ENCODE measurements at places on chromosomes 11 and 22.
A peak's percentile ranks its signal among the peaks of the same experiment; 100 is the strongest.

DNA sequence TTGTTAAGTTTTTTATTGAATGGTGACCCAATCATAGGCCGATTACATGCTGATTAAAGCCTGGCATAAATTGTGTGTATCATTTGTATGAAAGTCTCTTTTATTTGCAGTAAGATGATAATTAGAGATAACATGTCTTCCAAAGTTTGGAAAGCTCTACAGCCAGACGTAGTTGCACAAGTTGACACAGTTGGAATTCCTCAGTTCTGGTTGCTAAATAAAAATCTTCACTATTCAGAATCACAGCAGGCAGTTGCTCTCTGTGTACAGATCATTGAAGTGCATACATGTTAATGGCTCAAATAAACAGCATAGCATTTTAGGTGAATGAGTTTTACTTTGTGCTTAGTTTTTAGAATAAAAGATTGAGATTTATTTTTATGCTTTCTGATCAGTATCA lies 69.5 kb downstream of the ARHGAP42 start:
- DNase-seq = no peak

DNA sequence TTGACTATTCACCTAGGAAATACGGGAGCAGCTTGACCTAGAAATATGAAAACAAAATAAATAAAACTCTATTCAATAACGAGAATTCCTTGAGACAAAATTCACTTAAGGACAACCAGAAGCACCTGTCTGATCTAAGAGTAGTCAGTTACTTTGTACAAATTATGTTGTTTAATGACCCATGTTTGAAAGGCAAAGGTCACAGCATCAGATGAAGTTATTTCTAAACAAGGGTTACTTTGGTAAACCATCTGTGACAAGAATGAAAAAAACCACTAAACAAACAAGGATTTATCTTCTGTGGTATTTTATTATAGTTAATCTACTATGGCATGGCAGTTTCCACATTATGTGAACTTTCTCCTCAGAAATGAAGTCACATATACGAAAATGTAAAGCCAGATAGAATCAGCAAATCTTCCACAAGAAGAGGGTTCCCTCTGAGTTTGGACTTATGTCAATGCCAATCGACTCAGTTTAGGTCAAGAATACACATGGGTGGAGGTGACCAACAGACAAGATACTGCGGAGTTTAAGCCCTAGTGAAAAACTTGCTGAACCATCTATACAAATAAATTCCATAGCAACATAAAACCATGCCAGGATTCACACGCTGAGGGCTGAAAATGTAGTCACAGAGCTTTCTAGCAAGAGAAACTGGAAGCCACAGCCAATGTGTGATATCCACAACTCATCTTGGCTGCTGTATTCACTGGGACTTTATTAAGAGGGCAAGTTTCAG lies 53.4 kb downstream of the NCAPD3 start:
- DNase-seq = no peak

- DNase-seq = no peak
Measured at GRCh38 chr11:24859801-24860300, 363.0 kb downstream of the LUZP2 start.

- DNase-seq = no peak
Measured at GRCh38 chr11:62413060-62413696, 5.7 kb upstream of the SCGB1A1 start.

DNA sequence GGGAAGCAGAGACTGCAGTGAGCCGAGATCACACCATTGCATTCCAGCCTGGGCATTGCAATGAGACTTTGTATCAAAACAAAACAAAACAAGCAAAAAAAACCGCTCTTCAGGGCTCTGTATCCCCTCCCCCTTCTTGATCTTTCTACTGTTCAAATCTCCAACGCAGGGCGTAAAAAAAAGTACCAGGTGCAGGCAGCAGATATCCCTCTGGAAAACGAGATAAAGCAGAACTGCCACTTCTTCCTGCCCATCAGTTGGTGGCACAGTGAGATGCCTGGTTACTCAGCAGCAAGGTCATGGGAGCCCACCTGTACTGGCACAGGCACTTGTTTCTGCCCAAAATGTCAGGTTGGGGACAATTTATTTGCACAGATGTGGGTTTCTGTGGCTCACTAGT lies 11.2 kb downstream of the CCS start:
- DNase-seq = no peak

GRCh38 chr11:115180272-115180671 lies 323.9 kb downstream of the CADM1 start:
- DNase-seq = peak; percentile 47

DNA sequence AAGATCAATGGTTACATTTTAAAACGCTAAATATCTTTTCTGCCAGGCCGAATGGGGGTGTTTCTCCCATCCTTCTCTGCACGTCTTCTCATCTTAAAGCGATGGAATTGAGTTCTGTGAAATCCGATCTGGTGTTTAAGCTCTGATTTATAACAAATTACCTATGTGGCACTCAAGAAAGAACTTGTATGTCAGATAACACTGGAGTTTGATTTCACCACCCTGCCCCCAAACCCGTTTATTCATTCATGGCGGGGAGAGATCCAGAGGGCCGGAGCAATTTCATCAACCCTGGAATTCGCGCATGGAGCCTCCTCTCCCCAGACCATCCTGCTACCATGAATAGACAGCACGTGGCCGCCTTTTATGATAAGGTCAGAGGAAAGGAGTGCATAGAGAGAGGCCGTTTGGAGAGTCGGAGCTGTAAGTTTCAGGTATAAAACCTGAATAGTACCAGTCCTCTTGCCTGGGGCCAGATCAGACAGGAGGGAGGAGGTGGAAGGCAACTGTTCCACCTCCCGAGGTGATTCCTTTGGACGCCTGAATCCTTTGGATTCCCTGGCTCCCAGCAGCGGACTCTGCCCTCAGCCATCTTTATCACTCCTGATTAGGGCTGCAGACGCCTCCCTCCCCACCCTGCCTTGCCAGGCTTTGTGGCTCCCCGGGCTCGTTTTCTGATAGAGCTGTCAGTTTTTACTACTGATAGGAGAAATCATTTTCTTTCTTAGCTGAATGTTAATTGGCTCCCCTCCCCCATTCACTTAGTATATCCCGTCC lies 27.3 kb upstream of the NFAM1 start:
- no peak for DNase-seq

- DNase-seq = no peak
Measured at GRCh38 chr22:30600921-30601320, 6.1 kb upstream of the TCN2 start.

GRCh38 chr22:33842006-33842354 lies 78.3 kb downstream of the LARGE1 start:
- no peak for DNase-seq

DNA sequence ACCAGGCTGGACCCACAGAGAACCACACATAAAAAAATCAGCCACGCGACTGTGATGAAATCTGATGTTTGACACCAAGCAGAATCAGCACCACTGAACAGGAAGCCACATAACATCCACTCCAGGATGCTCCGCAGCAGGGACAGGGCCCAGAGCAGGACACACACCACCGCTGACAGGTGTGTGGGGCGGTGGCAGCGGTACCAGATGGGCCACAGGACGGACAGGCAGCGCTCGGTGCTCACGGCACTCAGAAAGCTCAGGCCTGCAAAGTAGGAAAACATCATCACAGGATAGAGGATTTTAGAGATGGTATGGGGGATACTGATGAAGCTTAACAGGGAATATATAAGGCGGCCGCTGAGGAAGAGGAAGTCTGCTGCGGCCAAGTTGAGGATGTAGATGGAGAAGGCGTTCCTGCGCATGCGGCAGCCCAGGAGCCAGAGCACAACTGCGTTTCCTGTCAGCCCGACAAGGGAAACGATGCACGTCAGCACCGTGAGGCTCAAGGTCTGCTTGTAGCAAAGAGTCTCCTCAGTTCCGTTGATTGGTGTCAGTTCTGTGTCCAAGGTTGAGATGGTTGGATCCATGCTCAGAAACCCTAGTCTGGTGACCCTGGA lies 4.9 kb downstream of the MRGPRX1 start:
- DNase-seq = no peak

DNA sequence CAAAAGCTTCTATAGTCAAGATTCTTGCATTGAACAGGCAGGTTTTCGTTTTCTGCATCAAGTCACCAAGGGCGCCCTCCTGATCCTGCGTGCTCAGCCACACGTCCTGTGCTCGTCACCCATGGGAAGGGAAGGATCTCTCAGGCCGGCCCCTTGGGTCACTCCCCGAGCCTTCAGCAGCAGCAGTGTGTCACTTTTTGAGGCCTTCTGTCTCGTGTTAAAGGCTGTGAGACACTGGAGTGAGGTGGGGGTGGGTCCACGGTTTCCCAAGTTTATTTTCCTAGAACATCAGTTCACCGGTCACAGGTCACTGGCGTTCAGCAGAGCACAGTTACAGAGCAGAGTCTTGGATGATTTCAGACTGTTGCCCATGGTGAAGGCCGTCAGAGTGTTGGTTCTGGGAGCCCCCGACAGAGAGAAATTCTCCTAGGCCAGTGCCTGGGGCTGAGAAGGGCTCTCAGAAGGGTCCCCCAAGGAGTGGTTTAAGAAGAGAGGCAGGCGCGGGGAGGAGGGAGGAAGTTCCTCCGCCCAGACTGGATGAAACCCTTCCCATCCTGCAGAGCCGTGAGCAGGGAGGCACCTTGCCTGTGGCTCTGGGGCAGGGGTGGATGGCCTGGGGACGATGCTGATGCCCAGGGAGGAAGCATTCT lies 13.5 kb upstream of the ADORA2A start:
- no peak for DNase-seq

DNA sequence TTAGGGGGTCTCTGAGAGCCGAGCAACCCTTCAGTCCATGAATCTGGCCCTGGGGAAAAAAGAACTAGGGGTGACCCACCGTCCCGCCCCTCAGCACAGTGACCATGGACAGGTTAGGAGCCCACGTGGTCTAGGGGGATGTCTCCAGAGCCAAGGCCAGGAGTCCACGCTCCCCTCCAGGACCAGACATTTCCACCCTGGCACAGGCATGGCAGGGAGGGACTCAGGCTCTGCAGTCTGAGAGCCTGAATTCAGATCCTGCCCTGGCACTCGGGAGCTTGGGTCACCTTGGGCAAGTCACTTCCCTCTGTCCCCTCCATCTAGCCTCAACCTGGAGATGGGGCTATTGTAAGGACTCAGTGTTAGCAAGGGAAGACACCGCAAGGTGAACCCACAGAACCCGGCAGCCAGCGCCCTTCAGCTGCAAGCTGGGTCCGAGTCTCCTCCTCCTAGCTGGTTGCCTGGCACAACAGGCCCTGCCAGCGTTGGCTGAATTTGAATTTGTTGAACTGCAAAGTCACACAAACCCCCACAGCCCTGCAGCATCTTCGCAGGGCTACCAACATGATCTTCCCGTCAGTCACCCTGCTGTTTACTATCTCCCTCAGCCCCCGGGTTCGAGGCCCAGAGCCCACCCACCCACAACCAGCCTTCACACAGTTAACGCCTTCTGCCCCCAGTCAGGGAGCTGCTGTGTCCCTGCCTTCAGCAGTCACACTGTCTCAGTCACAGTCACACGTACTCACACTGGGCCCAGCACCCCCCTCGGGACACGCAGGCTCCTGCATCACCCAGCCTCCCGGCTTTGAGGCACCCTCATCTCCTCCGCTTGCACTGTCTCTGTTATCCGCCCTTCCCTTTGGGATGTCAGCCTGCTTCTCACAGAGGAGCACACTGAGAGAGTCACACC lies 603 bp upstream of the PDGFB start:
- DNase-seq = peak; percentile 65

- DNase-seq = no peak
Measured at GRCh38 chr11:124762624-124763155, 600 bp upstream of the ESAM start.

GRCh38 chr11:2248242-2248641 lies 22.1 kb downstream of the ASCL2 start:
- DNase-seq = no peak

GRCh38 chr11:2796508-2797113 lies 89.0 kb downstream of the CDKN1C start:
- no peak for DNase-seq

DNA sequence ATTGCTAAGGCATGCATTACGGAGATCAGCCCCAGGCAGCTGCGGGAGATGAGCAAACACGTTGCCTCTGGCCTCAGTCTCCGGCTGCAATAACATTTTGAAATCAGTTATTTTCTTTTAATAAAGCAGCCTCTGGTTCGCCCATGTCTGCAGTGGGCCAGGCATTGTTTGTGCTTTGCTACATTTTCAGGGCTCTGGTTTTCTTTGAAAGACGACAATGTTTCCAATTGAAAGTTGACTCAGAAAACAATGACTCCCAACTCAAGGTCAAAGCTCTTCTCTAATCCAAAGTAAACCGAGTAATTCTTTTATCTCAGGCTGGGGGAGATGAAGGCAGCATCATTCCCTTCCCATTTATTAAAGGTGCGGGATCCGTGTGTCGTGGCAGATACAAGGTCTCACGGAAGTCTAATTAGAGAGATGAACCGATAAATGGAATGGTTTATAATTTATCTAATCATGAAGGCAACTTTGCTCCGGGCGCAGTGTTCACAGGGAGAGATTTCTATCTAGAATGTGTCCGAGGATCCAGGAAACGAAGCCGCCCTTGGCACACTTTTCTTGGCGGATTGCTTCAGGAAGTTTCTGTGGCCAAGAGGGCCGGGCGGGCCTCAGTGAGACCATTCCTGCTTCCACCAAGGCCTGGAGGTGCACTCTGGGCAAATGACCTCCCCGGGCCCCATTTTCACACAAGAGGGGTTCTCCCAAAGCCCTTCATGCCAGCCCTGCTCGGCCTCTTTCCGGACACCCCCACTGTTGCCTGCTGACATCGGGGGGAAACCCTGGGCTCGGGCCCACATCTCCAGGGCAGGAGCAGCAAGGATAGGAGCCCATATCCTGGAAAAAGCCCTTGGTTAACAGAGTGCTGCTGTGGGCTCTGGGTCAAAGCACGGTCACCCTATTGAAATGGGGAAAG lies 811.4 kb downstream of the BRD1 start:
- no peak for DNase-seq

GRCh38 chr22:40210818-40211217 lies 33.1 kb downstream of the TNRC6B start:
- peak; percentile 27 for DNase-seq

- DNase-seq = no peak
Measured at GRCh38 chr22:47419239-47419638, 656.8 kb downstream of the TBC1D22A start.

- DNase-seq = no peak
Measured at GRCh38 chr11:86079421-86079820, 10.5 kb upstream of the PICALM start.

DNA sequence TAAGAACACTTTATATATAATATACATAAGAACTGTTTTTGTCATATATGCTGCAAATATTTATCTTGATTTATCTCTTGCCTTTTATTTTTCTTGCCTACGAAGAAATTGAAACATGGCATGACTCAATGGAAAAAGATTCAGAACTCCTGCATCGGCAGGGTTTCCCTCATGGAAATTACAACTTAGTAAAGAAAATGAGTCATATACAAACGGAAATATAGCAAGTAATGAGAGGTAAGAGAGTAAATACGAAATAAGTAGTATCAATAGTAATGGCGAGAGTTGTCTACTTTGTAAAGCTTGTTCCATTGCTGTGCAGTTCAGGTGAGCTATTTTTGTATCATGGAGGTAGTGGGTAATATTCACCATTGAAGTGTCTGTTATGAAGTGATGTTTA lies 350.4 kb downstream of the DDX10 start:
- DNase-seq = no peak

GRCh38 chr22:43205748-43206508 lies 19.0 kb upstream of the TTLL12 start:
- no peak for DNase-seq

DNA sequence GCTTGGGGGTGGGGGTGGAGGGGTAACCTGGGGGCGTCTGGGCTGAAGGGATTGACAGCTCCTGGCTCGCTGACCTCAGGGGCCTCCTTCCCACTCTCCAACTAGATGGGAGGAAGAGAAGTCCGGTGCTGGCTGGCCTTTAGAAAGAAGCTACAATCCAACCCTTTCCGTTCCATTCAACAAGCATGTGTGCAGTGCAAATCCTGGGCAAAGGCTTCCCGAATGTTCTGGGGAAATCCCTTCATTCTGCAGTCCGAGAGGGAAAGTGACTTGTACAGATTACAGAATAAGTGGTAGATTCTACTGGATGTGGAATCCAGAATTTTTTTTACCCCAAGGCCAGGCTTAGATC lies 149.9 kb downstream of the FEZ1 start:
- DNase-seq = no peak
